Dermis microvascular lymphatic vessel endothelial cell (primary cell): ENCODE measurements at places on chromosomes 1 and 21. TPM values are rescaled to one million over a fixed set of nuclear protein-coding genes. Genes with fewer than 3 reads are reported as not detected.

The OR2M3 gene
- total RNA-seq, result not detected in 2 replicates

The TMIGD3 gene
- total RNA-seq, result not detected in 2 replicates

The PTAFR gene
- total RNA-seq, result 0.13 TPM in 2 replicates

The RPE65 gene
- not detected in 2 replicates for total RNA-seq

The TINAGL1 gene
- total RNA-seq, result 273 and 289 TPM in 2 replicates

The KCNE2 gene
- not detected in 2 replicates for total RNA-seq

The MNDA gene
- total RNA-seq, result not detected in 2 replicates

The FAM163A gene
- total RNA-seq, result 0.13 and 0.51 TPM in 2 replicates

The OR6K3 gene
- not detected in 2 replicates for total RNA-seq

The ASCL5 gene
- total RNA-seq, result not detected in 2 replicates

The B3GALNT2 gene
- total RNA-seq, result 35.8 and 43.9 TPM in 2 replicates

The RNU1-2 gene
- under 0.01 TPM in 2 replicates for total RNA-seq

The FMO4 gene
- total RNA-seq, result 0.51 and 0.63 TPM in 2 replicates

- DNase-seq, result no peak
These were observed 177.1 kb upstream of the KIAA0040 start for GRCh38 chr1:175369696-175370095.

- DNase-seq, result no peak
These were observed 80.3 kb downstream of the RUNX3 start for GRCh38 chr1:24849672-24850295.

- no peak for DNase-seq
These were observed 45.1 kb downstream of the TMEM53 start for GRCh38 chr1:44628962-44629756.

DNA sequence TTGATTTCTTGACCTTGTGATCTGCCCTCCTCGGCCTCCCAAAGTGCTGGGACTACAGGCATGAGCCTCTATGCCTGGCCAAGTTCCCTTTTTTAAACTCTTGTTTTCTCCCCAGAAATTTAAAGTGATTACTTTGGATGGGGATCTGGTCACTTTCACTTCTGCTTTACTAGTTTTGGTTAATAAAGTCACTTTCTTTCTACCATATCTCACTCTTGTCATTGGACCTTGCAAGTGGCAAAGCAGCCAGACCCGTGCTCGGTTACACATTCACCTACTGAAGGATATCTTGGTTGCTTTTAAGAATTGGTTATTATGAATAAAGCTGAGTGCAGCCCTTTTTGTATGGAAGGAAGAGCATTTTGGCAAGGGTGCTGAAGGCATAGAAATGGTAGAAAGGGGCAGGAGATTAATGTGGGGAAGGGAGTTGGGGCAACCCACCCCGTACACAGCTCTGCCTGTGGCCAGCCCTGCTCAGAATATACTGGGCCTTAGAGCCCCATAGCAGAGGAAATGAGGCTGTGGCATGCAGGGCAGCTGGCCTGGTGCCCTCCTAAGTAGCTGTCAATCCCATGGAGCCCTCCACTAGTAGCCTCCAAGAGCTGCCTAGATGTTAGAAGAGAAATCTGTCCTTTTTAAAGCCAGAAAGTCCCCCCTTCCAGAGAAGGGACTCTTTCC is 40.7 kb downstream of the CD2 start:
- no peak for DNase-seq

GRCh38 chr21:37821786-37822450 is 94.3 kb downstream of the KCNJ6 start:
- DNase-seq, result no peak

- peak; percentile 43 for DNase-seq
These were observed 467.5 kb upstream of the CXADR start for GRCh38 chr21:17045214-17045853.

GRCh38 chr1:34929853-34930701 is 627 bp upstream of the DLGAP3 start:
- DNase-seq, result no peak

DNA sequence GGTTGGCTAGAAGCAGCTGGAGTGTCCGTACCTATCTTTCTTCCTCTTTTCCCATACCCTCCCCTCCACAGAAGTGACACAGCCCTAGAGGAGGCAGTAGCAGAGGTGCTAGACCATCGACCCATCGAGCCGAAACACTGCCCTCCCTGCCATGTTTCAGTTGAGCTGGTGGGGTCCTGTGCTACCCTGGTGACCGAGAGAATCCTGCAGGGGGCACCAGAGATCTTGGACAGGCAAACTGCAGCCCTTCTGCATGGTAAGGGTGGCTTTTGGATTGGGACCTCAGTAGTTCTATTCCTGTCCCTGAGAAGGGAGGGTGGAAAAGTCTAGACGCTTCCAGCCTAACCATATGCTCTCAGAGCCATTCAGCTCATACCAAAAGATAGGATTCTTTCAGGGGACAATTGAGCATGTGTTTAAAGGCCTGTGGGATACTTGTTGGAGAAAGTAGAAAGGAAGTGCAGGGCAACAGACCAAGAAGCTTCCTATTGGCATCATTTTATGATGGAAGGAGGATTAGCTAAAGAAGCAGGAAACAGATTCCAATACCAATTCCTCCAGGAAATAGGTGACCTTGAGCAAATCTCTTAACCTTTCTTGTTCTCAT is 11.7 kb upstream of the BNIPL start:
- DNase-seq, result peak; percentile 79

DNA sequence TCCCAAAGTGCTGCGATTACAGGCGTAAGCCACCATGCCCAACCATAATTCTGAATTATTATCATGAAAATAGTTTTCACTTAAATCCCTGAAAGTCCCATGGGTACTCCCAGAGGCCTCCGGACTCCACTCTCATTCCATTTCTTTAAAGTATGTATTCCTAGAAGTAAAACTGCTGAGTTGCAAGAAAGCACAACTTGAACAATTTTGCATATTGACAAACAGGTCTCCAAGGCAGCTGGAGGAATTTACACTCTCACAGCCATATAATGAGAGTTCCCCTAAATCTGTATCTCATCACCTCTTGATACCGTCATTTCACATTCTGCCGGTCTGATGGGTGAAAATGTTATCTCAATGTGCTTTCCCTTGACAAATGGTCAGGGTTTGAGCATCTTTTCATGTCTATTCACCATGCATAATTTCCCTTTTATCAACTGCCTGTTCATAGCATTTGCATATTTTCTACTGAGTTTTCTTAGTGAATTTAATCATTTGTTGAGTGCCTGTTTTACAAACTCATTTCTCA is 129.4 kb downstream of the SMYD3 start:
- no peak for DNase-seq

DNA sequence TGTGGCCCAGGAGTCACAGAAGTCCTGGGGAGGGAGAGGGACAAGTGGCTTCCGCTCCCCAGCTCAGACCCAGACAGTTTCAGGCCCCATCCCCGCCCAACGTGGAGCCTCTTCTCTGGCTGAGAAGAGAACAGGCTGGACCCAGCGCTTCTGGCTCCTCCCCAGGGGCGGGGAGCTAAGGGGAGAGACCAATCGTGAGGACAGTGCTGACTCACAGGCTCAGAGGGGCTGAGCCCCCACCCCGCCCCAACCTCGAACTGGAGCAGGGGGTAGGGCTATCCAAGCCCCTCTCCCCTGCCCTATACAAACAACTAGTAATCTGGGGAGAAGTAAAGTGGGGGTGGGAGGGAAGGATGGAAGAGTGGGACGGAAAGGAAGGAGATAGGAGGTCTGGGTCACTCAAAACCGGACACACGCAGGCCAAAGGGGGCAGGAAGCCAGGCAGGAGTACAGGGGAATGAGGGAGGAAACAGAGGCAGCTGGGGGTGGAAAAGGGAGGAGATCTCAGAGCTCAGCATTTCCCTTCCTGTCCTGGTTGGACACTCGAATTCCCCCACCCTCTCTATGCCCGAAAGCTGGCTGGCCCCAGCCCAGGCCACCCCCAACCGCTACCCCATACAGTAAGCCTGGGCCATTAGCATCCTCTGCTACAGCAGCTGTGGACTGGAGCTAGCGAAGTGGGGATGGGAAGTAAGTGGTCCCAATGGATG is at the start of gene SHC1:
TSS of gene SHC1 (minus strand) at position 117 of the 710 bp plus-strand sequence. CDS start 221 bp downstream, outside the sequence.
- DNase-seq, result peak; percentile 96

- no peak for DNase-seq
These were observed 140.7 kb downstream of the SLC45A1 start for GRCh38 chr1:8458607-8459006.

GRCh38 chr1:29679316-29679715 is 443.0 kb downstream of the PTPRU start:
- no peak for DNase-seq

GRCh38 chr1:43890815-43891214 is 42.8 kb upstream of the ARTN start:
- no peak for DNase-seq

- DNase-seq, result no peak
These were observed 108.4 kb upstream of the DAB1 start for GRCh38 chr1:57532299-57532698.

GRCh38 chr1:218364028-218364710 is 19.0 kb downstream of the TGFB2 start:
- DNase-seq, result no peak

GRCh38 chr1:168608796-168609715 is 32.7 kb downstream of the XCL1 start:
- DNase-seq, result peak; percentile 16

- DNase-seq, result no peak
These were observed 77.9 kb downstream of the CDC7 start for GRCh38 chr1:91578320-91579109.

DNA sequence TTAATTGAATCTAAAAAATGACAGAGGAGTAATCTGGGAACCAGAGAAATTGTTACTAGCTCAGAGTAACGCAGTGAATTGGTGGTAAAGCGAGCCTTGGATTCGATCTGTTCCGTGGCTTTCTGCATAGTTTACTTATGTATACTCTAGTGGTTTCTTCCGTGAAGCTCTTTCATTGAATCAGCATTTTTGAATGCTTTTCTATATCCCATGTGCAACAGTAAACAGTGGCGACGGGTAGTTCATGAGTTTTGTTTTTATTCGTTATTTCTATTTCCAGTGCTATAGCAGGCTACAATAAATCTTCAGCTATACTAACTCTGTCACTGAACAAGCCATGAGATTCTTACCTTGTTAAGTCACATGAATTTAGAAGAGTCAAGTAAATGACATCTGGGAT is 14.5 kb upstream of the MAP3K7CL start:
- DNase-seq, result no peak

DNA sequence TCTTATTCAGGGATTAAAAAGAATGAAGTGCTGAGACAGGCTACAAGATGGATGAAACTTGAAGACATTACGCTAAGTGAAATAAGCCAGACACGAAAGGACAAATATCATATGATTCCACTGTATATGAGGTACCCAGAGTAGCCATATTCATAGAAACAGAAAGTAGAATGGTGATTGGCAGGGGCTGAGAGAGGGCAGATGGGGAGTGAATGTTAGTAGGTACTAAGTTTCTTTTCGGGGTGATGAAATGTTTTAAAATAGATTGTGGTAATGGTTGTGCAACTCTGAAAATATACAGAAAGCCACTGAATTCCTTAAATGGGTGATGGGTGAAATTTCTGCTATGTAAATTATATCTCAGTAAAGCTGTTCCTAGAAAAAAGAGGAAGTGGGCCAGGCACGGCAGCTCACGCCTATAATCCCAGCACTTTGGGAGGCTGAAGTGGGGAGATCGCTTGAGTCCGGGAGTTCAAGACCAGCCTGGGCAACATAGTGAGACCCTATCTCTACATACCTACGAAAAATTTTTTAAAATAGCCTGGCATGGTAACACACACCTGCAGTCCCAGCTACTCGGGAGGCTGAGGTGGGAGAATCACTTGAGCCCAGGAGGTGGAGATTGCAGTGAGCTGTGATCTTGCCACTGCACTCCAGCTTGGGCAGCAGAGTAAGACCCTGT is 15.9 kb downstream of the SLC27A3 start:
- no peak for DNase-seq

GRCh38 chr21:19490481-19490880 is 1086.9 kb upstream of the TMPRSS15 start:
- no peak for DNase-seq

DNA sequence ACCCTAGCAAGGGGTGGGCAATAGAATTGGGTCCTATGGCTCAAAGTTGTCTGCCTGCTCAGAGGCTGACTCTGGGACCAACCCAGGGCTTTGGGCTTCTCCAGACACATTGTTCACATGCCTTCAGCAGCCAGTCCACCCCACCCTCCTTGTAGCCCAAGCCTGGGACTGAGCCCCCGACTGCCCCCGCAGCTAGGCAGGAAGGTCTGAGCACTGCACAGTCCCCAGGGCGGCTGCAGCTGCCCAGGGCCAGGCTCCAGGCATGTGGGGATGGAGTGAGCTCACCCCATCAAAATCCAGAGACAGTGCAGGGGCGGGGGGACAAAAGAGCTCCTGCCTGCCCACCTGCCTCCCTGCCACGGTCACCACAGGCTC is 35.6 kb downstream of the HSPG2 start:
- no peak for DNase-seq

DNA sequence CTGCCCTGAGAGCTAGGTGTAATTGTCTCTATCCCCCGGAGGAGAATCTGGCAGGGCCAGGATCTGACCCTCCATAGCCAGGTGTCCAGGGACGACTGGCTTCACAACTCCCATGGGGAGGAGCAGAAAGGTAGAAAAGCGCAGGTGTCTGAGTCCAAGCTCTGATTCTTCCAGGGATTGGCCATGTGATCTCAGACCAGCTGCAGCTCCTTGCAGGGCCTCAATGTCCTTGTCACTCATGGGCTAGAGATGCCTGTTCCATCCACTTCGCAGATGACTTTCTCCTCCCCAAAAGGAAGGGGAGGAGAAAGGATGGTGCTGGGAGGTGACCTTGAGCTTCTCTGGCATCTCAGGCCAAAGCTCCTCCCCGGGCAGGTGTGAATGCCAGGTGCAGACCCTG is 22.7 kb downstream of the HSPG2 start:
- no peak for DNase-seq

GRCh38 chr1:210298936-210299335 is 29.8 kb upstream of the HHAT start:
- DNase-seq, result no peak

- DNase-seq, result no peak
These were observed 102.4 kb upstream of the OR4F16 start for GRCh38 chr1:788835-789234.
